ENCODE measurements at places on chromosomes 7 and 10.

DNA sequence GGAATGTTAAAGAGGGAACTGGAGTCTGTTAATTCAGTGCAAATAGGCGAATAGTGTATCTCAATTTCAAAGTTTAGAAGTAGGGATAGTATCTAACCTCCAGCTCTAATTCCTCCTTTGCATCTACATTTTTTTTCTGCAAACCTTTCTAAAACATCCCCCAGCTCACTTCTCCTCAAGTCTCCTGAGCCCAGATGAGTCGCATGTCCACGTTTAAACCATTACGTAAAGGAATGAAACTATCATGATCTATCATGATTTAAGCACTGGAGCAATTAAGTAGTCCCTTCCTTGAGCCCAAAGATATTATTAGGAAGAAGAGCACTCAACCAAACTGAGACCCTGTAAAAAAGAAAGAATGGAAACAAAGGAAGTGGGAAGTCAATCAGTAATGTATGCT is 29.9 kb downstream of the GPR22 start:
- no peak for DNase-seq

DNA sequence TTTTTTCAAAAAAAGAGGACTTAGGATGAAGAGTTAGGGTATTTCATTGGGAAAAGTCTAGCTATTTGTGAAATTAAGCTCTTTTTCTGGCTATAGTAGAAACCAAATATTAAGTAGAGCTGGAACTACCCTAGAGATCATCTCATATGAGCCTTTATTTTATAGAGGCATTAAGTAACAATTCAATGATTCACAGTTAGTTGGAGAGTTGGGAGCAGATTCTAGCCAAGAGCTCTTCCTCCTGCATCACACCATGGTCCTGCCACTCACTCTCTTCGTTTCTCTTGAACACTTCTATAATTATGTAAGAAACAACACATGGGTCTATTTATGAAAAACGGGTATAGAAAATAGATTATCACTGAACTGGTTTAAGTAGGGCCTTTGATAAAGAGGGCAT is 76.1 kb upstream of the ANK3 start:
- DNase-seq, result no peak

GRCh38 chr7:1645476-1645875 is 24.6 kb upstream of the ELFN1 start:
- no peak for DNase-seq

- no peak for DNase-seq
Observed at GRCh38 chr10:16887565-16887964, 70.3 kb upstream of the RSU1 start.

- no peak for DNase-seq
Observed at GRCh38 chr10:113704637-113705343, 25.1 kb downstream of the CASP7 start.

DNA sequence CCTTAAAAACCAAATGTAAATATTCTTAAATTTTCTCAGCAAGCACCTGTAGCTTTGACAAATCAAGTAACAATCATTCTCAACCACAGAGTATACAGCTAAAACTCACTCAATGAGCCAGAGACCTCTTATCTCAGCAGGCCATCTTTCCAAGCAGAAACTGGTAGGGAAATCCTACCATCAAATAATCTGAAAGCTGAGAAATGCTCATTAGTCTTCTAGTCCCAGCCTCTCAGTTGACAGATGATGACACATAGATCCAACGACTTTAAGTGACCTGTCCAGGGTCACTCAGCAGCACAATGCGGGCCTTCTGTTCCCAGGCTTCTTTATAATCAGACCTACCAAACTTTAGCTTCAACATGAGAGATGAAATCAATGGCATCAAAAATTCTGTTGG is 184.6 kb downstream of the SGMS1 start:
- DNase-seq, result no peak

DNA sequence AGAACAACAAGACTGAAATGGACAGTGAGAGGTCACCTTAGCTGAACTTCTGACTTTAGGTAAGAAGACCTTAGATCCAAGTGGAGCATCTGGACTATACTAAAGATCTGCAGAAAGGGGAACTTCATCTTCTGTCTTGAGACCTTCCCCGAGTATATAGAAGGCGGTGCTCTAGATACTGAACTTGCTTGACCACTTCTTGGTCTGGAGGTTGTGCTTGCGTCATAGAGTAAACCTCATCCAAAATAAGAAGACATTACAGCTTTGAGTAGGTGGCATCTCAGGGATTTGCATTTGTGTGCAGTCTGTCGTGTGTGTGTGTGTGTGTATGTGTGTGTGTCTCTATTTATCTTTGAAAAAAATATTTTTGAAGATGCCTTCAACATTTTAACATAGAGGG is 157.5 kb downstream of the CHN2 start:
- no peak for DNase-seq

DNA sequence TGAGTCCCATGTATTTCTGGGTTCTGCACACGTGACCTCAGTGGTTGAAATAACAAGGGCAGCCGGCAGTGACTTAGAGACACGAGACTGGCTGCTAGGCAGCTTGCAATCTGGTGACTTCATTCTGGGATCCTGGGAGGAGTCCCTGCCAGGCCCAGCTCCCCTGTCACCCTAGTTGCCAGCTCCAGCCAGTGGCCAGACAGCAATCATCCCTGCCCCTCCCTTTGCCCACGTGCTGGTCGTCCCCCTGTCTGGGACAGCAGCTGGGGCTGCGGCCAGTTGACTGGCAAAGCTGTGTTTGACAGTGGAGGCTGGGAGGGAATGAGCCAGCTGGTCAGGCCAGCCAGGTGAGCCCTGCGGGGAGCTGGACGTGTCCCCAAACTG is 30.0 kb downstream of the ADGRA1 start:
- no peak for DNase-seq

- DNase-seq, result no peak
Observed at GRCh38 chr7:114856625-114857024, 65.3 kb upstream of the MDFIC start.

Measured in stimulated activated CD8-positive, alpha-beta memory T cell treated with anti-CD3 and anti-CD28 coated beads, Interleukin-4, amount 100 ng/mL, for 24 hours (primary cell).